ENCODE measurements at places on chromosomes 5 and 9. TPM values are rescaled to one million over a fixed set of nuclear protein-coding genes. Genes with fewer than 3 reads are reported as not detected.

UNC13B gene
- total RNA-seq, result 38.3 TPM

MYOT gene
- not detected for total RNA-seq

ARID3C gene
- under 0.01 TPM for total RNA-seq

DNA sequence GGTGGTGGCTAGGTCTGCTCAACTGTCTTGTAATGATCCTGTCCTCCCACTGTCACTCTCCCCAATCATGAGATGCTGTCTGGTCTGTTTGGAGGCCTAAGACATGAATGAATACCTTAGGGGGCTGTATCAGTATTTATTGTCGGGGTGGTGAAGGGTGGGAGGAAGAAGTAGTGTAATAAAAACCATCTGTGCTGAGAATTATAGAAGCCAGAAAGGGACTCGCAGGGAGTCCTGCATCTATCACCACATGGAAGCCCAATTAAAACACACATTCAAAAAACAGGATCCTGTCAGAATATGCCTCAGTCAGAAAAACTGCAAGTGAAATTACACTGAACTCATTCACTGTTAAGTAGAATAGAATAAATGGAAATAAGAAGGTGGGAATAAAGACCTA is 1134.3 kb upstream of the C9orf72 start:
- no peak for DNase-seq

DNA sequence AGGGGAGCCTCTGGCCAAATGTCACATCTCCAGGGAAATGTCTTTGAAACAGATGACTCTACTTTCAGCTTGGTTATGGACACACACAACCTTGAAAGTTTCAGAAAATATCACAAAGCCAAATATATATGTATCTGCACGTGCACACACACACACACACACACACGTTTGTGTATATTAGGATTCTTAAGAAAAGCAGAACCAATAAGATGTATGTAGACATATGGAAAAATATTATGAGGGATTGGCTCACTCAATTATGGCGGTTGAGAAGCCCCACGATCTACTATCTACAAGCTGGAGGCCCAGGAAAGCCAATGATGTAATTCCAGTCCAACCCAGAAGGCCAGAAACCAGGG is 194.9 kb downstream of the PALM2AKAP2 start:
- no peak for DNase-seq

DNA sequence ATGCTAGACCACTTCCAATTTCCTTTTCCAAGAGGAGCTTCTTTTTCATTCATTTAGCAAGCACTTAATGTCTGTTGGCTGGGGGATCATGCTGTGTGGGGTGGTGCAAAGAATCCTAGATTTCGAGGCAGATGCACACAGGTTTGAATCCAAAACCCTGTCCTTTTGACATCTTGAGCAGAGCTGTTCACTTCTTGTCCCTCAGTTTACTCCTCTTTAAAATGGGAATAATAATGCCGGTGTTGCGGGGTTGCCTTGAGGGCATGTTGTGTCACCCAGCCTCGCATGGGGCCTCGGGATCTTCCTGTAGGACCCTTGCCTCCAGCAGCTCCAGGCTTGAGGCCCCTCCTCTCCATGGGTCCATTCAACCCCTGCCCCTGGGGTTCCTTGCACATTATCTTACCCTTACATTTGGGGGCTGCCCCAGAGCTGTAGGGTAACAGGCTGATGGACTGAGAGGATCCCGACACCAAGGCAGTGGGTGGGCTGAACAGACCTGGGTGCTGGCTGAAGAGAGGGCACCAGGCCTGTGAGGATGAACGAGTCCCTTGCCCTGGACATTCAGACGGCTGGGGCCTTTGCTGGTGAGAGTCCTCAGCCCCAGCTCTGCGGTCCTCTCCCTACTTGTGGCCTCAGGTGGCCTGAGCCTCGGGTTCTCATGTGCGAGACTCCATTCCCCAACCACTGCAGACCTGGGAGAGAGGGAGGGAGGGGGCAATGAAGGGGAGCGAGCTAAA is 145.8 kb downstream of the BARX1 start:
- no peak for DNase-seq

Data from fibroblast of lung (primary cell).